ENCODE measurements at places on chromosomes 1 and 21.
A peak's percentile ranks its signal among the peaks of the same experiment; 100 is the strongest.

DNA sequence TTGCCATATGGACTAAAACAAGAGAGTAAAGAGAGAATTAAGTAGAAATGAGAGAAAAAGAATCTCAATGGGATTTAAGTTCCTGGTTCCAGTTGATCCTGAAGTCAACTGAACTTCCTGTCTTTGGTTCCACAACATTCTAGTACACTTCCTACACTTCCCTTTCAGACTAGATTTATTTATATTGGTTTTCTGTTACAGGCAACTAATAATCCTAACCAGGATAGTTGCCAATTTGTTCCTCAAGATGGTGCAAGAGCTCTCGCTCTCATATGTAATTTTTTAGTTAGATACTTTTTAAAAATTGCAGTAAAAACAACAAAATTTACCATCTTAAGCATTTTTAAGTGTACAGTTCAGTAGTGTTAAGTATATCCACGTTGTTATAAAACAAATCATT, 28.8 kb upstream of the TRIM45 start:
- no peak for DNase-seq

DNA sequence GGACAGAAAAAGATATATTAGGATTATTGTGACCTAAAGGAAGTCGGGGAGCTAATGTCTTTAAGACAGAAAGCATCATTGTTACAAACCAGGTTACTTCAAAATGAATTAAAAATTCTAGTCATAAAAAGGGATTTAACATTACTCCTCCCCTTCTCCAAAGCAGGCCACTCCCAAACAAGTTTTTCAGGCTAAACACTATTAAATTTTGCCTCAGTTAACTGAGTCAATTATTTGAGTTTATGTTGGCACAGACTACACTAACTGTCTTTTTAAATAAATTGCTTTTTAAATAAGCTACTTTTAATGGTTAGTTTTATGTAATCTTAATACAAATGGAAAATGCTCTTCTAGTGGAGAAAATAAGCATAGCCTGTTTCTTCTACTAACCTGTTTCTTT, 395.0 kb upstream of the DUSP10 start:
- no peak for DNase-seq

GRCh38 chr21:42257091-42257765, 38.3 kb downstream of the ABCG1 start:
- no peak for DNase-seq

DNA sequence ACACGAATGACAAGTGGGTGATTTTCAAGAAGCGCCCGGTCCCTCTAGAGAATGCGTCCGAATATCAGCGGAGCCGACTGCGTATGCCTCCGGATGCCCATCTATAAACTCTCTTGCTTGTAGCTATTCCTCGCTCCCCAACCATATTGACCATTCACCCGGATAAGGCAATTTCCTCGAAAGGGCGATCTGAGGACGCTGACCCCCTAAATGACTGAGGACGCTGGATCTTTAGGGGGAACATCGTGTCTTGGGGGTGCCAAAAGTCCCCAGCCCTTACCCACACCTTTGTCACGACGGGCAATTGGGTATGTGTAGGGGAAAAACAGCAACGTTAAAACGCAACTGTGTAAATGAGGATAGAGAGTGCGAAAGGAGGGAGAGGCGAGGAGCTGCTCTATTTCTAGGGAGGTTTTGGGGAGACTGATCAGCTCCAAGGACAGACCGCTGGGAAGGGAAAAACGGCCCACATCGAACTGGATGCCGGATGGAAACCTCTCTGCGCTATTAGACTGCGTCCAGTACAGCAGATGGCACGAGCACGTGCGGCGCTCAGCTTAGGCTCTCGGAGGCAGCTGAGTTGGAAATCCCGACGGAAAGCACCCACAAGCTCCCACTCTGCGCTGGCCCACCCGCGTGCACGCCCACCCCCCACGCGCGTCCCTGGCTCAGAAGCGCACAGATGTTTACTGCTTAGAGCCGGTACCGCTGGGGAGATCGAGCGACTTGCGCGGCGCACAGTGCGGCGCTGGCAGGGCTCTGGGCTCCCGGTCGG, 2.9 kb upstream of the PRRX1 start:
- DNase-seq: no peak

- DNase-seq: no peak
These were observed 154.4 kb downstream of the NR5A2 start for GRCh38 chr1:200181861-200182260.

DNA sequence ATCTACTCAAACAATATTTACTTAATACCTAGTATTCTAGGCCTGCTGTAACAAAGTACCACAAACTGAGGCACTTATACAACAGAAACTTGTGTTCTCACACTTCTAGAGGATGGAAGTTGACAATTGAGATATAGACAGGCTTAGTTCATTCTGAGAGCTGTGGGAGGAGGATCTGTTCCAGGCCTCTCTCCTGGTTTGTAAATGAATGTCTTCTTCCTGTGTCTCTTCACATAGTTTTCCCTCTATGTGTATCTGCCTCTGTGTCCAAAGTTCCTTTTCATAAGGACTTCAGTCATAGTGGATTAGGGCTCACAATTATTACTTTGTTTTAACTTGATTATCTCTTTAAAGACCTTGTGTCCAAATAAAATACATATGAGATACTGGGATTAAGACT, 251.1 kb downstream of the COL11A1 start:
- DNase-seq: no peak

DNA sequence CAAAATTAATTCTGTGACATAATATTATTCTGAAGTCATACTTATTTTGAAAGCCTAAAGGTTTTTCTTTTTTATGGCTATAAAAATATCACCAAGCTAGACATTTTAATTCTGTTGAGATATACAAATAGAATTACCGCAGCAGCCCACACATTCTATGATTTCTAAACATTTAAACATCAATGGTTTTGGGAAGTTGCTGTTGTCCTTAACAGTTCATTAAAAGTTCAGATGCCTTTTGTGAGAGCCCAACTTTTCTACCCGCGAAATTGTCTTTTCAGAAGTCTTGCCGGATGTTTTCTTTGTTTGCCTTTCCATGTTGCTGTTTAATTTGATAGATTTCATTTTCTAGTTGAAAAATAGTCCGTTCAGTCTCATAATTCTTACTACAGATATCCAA, 40.5 kb downstream of the CDC14A start:
- DNase-seq: no peak

GRCh38 chr1:156963621-156964020, 43.2 kb downstream of the LRRC71 start:
- peak; percentile 67 for DNase-seq

- no peak for DNase-seq
These were observed 97.4 kb downstream of the FAM78B start for GRCh38 chr1:166069390-166069789.

DNA sequence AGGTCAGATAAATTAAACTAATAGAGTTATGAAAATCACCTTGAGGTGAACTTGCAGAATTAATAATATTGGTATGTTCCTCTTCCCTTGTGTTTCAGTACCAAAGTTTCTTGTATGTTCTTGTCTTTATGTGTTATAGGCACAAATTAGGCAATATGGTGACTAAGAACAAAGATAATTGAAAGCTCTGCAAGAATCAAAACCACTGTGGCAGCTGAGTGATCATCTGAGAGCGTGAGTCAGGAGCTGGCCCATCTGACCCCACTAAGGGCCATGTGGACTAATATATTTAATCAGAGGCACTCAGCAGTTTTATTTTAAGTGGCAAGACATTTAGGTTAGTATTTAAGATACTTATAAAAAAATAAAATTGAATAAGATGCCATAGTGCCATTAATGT, 12.8 kb upstream of the CASQ2 start:
- no peak for DNase-seq

Data from activated CD8-positive, alpha-beta memory T cell treated with anti-CD3 and anti-CD28 coated beads for 24 hours (primary cell).